ENCODE measurements at places on chromosomes 12 and 14. TPM values are rescaled to one million over a fixed set of nuclear protein-coding genes. Genes with fewer than 3 reads are reported as not detected.

DNA sequence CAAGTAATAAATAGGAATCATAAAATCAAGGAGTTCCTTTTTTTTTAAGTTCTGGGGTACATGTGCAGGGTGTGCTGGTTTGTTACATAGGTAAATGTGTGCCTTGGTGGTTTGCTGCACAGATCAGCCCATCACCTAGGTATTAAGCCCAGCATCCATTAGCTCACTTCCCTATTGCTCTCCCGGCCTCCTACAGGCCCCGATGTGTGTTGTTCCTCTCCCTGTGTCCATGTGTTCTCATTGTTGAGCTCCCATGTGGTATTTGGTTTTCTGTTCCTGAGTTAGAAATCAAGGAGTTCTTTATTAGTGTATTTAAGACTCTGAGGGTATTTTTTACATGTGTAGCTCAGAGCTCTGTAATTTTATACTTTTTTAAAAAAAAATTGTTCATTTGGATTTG is 86.0 kb downstream of the SCFD1 start:
- no peak for DNase-seq

DNA sequence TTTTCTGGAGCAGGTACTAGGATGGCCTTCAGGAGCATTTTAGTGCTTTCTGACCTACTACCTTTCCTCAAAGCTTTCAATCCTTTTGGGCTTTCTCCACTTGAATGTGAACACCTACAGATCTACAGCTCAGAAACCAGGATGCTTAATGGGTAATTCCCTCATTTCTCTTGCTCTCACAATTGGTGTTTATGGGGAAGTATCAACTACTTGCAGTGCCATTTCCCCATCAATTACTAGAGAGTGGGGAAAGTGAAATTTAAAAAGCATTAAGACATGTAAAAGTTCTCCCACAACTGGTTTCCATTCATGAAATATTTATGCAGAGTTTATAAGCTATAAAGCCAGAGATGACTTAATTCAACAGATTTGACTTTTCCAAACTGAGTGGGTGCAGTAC is 2.1 kb upstream of the YY1 start:
- DNase-seq, result no peak

Gene RGS6
- 0.75 TPM for total RNA-seq

Gene ANO2
- not detected for total RNA-seq

DNA sequence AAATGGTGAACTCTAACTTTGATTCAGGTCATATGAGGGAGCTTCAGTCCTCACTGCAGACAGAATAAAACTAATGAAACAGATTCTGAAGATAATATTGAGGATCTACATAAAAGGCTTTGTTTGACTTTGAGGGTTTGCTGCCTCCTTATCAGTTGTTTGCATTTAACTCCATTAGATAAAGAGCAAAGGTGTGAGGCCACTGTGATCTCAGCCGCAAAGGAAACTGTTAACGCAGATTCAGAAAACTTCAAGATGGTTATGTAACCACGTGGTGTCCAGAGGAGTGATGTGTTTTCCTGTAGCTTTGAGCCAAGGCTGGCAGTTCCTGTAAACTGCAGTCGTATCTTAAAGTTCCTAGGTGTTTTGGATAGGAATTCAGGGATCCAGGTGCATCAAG is 67.8 kb downstream of the METTL25 start:
- no peak for DNase-seq

Gene IRAK4
- total RNA-seq, result 60.6 TPM

Gene SLC17A8
- total RNA-seq, result not detected

Gene SMIM41
- total RNA-seq, result not detected

- no peak for DNase-seq
Measured at GRCh38 chr14:85619851-85620250, 89.9 kb downstream of the FLRT2 start.

GRCh38 chr12:90621927-90622326 is 333.0 kb downstream of the CCER1 start:
- no peak for DNase-seq

GRCh38 chr12:14167005-14167628 is 185.7 kb upstream of the GRIN2B start:
- no peak for DNase-seq

Gene NUP107
- 69.2 TPM for total RNA-seq

- DNase-seq, result no peak
Measured at GRCh38 chr14:32075672-32076277, 1.3 kb upstream of the ARHGAP5 start.

GRCh38 chr12:123445388-123446332 is 9.2 kb upstream of the RILPL2 start:
- DNase-seq, result no peak

Gene PRH2
- total RNA-seq, result not detected

Gene TESPA1
- 59.6 TPM for total RNA-seq

Gene SERPINA3
- not detected for total RNA-seq

Gene SLC38A4
- total RNA-seq, result not detected

- DNase-seq, result peak; percentile 66
Measured at GRCh38 chr12:76032043-76032981, 736 bp upstream of the PHLDA1 start.

DNA sequence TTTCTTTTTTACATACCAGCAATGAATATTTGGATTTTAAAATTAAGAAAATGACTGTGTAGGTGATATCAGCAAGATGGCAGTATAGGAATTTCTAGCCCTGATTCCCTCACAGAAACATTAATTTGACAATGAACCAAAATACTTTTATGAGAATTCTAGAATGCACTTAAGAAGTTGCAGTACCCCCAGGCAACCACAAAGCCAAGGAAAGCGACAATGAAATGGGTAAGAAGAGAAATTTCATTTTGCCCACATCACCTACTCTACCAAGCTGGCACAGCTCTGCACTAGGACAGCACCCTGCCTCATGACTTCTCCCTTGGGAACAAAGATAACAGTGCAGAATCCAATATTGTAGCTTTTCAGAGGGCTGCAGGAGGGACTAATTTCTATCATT is 6.6 kb downstream of the OR9K2 start:
- DNase-seq, result no peak

Gene RHEBL1
- total RNA-seq, result 11.6 TPM

- DNase-seq, result no peak
Measured at GRCh38 chr14:22531451-22532344, 57.3 kb downstream of the DAD1 start.

DNA sequence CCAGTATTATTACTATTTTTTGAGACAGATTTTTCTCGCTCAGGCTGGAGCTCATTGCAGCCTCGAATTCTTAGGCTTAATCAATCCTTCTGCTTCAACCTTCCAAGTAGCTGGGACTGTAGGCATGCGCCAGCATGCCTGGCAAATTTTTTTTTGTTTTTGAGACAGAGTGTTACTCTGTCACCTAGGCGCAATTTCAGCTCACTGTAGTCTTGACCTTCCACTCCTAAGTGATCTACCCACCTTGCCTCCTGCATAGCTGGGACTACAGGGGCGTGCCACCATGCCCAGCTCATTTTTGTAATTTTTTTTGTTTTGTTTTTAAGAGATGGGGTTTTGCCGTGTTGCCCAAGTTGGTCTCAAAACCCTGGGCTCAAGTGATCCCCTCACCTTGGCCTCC is 15.2 kb downstream of the ERC1 start:
- DNase-seq, result no peak

Gene PPM1H
- 0.40 TPM for total RNA-seq

DNA sequence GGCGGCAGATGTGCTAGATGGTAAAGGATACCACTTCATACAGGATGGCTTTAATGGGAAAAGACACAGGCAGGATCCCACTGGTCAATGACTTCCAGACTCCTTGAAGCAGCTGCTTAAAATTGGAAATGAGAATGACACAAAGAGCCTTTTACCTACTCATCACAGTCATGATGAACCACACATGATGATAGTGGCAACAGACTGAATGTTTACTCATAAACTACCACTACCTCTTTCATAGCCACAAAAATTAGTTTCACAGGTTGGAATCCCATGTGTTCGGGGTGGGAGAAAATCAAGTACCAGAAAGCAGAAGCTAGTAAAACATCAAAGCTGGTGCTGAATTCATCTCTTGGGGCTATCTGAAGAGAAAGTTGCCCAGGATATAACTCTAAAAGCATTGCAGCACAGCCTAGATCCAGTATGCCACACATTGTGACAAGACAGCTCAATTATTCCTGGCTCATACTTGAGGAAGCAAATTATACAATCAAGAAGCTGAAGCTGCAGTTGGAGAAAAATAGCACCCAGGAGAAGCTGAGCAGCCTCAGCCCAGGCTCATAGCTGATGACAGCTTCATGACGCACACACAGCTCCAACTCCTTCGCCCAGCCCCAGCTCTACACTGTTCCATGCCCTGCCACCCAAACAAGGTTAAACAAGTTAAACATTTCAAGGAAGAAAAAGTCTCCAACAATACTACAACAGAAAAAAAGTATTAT is 29.0 kb upstream of the C12orf50 start:
- no peak for DNase-seq

DNA sequence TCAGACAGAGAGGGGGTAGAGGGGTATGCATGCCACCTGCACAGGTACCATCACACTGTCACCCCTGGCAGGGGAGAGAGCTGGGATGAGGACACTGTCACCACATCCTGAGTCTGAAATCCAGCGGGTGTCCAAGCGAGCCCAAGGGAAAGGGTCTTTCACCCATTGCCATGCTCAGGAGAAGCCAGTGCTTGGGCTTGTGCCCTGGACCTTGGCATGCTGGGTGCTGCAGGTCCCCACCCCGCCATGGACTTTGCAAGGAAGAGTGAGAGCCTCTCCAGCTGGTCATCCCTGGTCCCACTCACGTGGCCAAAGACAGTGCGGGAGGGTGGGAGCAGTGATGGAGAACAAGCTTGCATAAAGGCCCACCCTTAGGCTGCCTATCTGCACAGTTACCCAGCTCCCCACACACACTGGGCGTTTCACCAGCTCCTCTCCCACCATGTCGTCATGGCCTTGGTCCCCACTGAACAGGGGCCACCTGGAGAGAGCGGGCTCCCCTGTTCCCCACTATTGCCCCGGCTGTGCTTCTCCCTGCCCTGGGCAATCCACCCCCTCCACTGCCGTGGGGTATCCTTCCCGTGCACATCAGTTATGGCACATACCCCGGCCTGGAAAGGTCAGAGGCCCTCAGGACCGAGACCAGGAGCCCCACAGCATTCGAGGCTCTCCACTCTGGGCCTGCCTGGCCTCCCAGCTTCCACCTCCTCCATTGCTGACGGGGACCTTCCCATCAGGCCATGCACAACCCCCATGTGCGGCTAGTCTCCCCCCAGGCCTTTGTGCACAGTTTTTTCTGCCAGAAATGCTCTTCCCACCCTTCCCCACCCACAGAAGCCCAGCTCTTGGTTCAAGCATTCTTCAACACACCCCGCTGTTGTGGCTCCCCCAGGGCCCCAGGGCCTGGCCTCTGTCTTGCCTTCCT is 58.6 kb upstream of the BCL11B start:
- DNase-seq, result no peak

Gene C12orf50
- total RNA-seq, result 0.18 TPM

GRCh38 chr12:32197421-32197820 is 90.8 kb downstream of the BICD1 start:
- no peak for DNase-seq

Gene SERPINA1
- 48.3 TPM for total RNA-seq

GRCh38 chr14:24233538-24233866 is 773 bp downstream of the GMPR2 start:
- DNase-seq, result no peak

Gene CLEC2A
- not detected for total RNA-seq

Gene GRIP1
- total RNA-seq, result 1.3 TPM

DNA sequence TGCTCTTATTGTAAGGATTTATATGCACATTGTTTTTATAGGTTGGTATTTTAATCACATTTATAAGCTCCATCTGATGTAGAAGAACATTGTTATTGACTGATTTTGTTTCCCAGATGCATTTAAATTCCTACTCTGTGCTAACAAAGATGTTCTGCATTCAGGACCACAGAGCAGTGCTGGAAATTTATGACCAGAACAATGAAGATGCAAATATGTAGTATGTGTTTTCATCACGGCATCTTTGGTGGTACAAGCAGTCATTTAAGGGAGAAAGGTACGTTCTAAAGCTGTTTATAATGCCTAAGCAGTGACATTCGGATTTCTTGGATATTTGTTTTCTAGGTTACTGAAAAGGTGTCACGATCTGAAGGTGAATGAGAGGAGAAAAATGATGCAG is 66.5 kb downstream of the TRIM9 start:
- no peak for DNase-seq
